Right renal cortex interstitium (tissue), 3 donors: ENCODE measurements at places on chromosomes 12 and 14.

- DNase-seq = no peak
Observed at GRCh38 chr12:3042394-3042793, 34.8 kb upstream of the TSPAN9 start.

DNA sequence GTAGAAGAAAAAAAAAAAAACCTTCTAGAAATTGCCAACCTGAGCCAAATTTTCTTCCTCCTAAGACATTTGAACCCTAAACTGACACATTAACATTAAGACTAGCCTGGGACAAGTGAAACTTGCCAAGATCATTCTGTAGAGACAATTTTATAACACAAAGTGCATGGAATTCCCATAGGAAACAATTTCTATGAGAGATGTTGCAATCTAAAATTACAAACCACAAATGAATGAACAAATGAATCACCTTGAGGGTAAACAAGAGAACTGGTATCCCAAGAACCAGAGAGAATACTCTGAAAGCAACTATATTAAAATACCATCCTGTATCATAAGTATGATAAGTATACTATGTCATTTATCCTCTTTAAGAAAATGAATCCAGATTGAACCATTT, 165.3 kb downstream of the DICER1 start:
- no peak for DNase-seq

DNA sequence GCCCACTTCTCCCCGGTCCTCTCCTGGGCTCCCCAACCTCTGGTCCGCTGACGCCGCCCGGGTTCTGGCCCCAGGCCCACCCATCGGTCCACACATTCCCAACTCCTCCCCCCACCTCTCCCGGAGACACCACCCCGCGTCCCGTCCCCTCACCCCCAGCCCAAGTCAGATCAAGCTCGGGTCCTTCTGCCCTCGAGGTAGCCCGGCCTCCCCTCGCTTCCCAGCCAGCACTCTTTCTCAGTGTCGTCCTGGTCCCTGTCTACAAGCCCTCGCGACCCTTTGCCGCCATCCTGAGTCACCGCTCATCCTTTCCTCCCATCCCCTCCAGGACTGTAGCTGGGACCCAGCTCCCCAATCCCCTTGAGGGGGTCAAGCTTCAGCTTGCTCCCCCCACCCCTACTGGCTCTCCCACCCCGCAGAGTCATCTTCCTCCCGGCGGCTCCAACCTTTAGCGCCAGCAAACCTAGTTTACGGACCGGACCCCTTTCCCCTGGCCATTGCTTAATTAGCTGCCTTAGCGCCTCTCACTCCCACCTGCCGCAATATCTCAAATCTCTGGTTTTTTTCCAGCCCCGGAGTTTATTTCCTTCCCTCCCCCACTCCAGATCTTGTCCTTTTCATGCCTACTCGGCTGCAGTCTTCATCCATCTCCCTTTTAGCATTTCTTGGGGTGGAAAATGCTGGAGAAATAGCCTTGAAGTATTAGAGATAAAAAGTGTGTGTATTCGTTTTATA, 1.1 kb downstream of the PPP4R4 start:
- DNase-seq = no peak

- no peak for DNase-seq
Observed at GRCh38 chr14:99689266-99690236, 5.5 kb downstream of the CYP46A1 start.

GRCh38 chr14:72549026-72549425, 344.9 kb downstream of the DPF3 start:
- no peak for DNase-seq

GRCh38 chr12:109452489-109452888, 24.6 kb downstream of the KCTD10 start:
- no peak for DNase-seq

DNA sequence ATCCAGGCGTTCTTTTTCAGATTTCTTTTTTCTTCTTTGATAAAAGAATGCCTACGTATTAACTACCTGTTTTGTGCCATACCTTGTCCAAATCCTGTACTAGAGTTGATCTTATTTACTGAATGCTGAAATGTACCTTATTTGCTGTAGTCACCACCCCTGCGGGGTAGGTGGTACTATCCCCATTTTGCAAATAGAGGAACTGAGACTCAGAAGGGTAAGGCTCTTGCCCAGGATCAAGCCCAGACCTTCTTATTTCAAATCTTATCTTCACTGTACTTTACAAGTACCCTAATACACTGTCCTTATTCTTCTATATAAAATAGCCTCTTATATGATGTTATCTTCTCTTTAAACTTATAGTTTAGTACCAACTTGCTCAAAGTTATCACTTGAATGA, 206.5 kb downstream of the SLC41A2 start:
- DNase-seq = no peak

GRCh38 chr14:33564774-33565630, 385.9 kb downstream of the EGLN3 start:
- DNase-seq = no peak

GRCh38 chr12:56469007-56469930, 891 bp downstream of the SPRYD4 start:
- no peak for DNase-seq

DNA sequence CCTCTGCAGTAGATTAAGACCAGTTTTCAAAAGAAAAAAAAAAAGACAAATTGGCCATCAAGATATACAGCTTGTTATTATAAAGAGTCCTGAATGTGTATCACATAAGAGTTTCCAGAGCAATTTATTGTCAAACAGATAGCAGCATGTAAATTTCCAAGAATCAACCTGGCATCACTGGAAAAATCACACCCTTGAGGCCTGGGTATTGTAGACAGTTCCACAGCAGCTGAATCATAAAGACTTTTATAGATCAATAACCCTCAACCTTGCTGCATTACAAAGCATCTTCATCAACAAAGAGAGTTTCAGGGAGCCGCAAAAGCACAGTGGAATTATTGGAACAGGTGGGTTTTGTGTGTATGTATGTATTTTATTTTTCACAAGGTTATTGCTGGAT, 94.6 kb upstream of the LRIG3 start:
- DNase-seq = no peak

DNA sequence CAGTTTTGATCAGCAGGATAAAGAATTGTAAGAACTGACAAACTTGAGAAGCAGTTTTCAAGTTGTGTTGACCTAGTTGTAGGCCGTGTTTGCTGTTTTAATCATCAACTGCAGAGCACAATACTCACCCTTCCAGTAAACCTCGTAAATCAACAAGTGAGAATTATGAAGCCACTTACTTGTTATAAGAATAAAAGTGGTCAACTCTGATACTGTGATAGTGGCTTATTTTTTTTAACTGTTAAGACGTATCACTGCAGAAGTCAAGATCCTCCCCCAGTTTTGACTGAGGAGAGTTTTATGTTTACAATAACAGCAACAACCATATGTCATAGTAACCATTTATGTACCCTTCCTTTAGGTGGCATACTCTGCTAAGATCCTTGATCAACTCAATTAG, 100.8 kb upstream of the DACT1 start:
- no peak for DNase-seq

GRCh38 chr14:100827101-100828021, 1.4 kb downstream of the MEG3 start:
- no peak for DNase-seq

- no peak for DNase-seq
Observed at GRCh38 chr14:59018460-59018859, 170.0 kb upstream of the DAAM1 start.

DNA sequence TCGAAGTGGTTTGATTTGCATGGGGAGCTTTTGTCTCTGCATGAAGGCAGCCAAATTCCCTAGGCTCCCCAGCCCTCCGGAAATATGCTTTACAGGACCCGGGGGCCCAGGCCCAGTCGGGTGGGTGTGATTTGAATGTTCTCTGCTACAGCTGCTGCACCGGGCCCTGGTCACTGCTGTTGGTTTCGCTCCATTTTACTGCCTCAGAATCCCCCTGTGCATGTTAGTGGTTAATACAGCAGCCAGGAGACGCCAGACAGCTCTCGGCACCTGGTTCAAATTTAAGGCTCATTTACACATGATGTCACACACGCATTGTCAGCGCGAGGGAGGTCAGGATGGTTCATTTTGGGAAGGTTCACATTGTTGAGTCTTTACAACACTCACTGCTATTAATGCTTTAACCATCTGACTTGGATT, 99.6 kb downstream of the SLC38A6 start:
- DNase-seq = no peak

- DNase-seq = no peak
Observed at GRCh38 chr14:77143071-77143470, 1.5 kb upstream of the ZDHHC22 start.

GRCh38 chr14:99035712-99036610, 236.0 kb downstream of the BCL11B start:
- DNase-seq = peak; percentile 32
